Fibroblast of skin of scalp (primary cell): ENCODE measurements at places on chromosomes 3 and 15.
A peak's percentile ranks its signal among the peaks of the same experiment; 100 is the strongest.

- DNase-seq = no peak
Observed at GRCh38 chr3:54408328-54408727, 286.0 kb downstream of the CACNA2D3 start.

DNA sequence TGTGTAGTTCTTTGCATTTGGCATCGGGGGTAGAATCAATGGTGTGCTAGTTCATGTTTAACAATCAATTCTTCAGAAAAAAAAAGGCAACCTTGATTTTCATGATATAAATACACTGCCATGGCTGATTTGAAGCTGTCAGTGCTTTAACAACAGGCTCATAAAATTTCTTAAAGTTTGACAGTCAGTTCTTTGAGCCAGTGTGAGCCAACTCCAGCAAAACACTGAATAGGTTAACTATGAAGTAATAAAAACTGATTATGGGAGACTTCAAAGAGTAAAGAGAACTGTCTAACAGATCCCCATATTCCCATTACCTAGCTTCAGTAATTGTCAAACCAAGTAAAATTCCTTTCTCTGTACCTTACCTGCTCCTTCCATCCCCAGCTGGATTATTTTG is 241.7 kb upstream of the SUCLG2 start:
- no peak for DNase-seq

DNA sequence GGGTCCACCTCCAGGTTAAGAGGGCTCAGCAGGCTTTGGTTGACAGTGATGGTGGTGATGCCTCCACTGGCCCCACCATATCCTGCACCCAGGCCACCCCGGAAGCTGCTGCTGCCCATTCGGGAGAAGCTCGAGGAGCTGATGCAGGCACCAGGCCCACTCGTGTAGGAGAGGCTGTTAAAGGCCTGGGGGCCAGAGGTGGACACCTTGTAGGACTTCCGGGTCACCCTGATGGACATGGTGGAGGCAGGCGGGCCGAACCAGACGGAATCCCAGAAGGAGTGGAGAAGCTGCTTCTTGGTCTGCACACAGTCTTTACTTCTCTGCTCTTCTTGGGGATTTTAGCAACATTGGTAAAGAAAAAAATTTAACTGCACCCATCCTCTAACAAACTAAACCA is 65.2 kb upstream of the CDAN1 start:
- DNase-seq = no peak

- DNase-seq = peak; percentile 27
Observed at GRCh38 chr15:38217788-38218609, 34.6 kb upstream of the SPRED1 start.

DNA sequence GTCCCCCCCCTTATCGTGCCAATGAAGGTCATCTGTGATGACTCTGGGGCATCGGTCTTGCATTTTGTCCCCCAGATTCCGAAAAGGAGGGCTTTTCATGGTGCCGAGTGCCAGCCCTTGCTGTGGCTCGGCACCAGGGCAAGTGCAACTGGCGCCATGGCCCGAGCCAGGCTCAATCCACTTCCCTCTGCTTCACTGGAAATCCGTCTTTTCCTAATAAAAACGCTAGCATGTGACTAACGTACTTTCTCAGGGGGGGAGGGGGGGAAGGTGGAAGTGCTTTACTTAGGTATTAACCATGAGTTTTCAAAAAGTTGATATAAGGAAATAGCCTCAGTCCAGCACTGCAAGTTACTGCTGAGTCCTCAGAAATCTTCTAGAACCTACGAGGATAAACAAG is 20.5 kb downstream of the TRPM1 start:
- no peak for DNase-seq

GRCh38 chr15:92922418-92923002 is 22.4 kb downstream of the CHD2 start:
- DNase-seq = no peak

DNA sequence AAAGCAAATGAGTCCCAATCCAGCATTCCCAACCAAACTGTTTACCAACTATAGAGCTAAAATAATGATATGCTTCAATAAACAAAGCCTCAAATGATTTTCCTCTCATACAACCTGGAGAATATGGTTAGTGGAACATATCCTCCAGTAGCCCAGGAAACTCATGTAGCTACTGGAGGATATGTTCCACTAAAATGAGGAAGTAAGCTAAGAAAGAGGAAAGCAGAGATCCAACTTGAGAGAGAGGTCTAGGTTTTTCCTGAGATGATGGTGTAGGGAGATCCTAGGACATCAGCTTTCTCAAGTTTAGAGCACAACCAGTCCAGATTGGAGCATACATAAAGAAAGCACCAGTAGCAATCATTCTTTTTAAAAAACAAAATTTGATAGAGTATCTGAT is 44.6 kb upstream of the SLC4A7 start:
- DNase-seq = no peak

GRCh38 chr3:21484057-21484827 is 266.8 kb downstream of the ZNF385D start:
- DNase-seq = peak; percentile 80
